Pancreas (tissue), 10 donors: ENCODE measurements at places on chromosomes 6 and 20. TPM values are rescaled to one million over a fixed set of nuclear protein-coding genes. Genes with fewer than 3 reads are reported as not detected.

SNAI1 gene
- 0.35 TPM for total RNA-seq

OR2J2 gene
- total RNA-seq: not detected

- no peak for DNase-seq
Observed at GRCh38 chr20:53901064-53901463, 169.3 kb downstream of the BCAS1 start.

DNA sequence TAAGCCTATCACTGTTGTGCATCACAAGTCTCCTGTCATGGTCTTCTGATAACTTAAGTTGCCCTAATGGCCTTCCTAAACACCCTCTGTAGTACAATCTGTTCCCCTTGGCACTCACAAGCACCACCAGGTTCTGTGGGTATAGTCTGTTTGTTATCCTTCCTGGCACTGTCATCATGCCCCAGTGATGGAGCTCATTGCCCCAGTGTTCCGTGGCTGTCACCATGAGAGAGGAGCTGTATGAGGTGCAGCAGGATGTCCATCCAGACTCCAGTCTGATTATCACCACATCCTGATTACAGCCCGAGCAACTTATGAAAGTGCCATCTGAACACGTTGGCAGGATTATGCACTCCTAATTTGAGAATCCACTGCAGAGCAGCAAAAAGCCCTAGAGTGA lies 380.1 kb downstream of the FRK start:
- DNase-seq: no peak

DNA sequence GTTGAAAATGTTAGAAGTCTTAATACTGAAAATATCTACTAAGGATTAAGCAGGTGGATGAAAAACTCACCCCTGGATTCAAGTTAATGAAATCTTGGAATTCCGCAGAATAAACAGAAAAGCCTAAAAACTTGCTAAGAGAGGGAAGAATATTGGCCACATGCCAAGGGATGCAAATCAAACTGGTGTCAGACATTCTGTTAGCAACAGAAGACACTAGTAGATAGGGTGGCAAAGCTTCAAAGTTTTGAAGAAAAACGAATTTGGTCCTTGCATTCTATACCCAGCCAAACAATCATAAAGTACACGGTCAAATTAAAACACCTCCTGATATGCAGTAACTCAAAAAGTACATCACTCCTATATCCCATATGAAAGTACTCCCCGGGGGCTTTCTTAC lies 77.1 kb upstream of the ADTRP start:
- no peak for DNase-seq

DNA sequence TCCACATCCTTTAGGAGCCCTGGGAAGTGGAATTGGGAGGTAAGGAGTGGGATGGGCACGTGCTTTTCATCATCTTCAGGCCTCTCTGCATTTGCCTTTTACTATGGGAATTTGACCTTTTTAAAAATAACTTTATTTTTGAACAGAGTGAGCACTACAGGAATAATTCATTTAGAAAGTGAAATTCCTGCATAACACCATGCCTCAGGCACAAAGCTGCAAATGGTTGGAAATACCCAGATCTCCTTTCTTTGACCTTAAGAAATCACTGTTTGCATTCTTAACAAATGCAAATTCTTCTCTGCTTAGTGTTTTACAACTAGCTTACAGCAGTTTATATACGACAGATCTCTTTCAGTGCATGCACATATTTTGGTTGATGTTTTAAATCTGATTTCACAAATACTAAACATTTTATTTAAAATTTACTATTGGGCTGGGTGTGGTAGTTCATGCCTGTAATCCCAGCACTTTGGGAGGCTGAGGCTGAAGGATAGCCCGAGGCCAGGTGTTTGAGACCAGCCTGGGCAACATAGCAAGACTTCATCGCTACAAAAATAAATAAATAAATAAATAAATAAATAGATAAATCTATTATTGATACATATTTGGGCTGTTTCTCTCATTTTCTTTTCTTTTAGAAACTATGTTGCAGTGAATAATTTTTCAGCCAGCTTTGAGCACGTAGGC lies 24.5 kb downstream of the CST8 start:
- no peak for DNase-seq

DNA sequence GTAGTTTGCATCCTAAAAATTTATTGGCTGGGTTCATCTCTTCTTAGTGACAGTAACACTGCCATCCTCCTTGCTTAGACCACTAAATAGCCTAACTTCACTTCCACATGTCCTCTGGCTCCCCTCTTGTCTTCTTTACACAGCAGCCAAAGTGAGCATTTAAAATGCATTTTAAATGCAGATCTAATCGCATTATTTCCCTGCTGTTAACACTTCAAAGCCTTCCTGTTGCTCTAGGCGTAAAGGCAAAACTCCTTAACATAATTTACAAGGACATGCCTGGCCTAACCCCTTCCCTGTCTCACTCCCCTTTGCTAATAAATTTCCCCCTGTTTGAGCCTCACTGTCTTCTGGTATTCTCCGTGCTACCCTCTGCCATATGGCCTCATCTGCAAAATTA lies 26.5 kb downstream of the NKAIN2 start:
- DNase-seq: no peak

- DNase-seq: no peak
Observed at GRCh38 chr20:61513124-61514017, 261.3 kb downstream of the CDH4 start.

- no peak for DNase-seq
Observed at GRCh38 chr20:15625981-15626380, 947.3 kb downstream of the KIF16B start.

GRCh38 chr6:40903456-40903855 lies 135.6 kb downstream of the UNC5CL start:
- DNase-seq: no peak

- DNase-seq: no peak
Observed at GRCh38 chr20:51880188-51880587, 77.9 kb upstream of the SALL4 start.

DNA sequence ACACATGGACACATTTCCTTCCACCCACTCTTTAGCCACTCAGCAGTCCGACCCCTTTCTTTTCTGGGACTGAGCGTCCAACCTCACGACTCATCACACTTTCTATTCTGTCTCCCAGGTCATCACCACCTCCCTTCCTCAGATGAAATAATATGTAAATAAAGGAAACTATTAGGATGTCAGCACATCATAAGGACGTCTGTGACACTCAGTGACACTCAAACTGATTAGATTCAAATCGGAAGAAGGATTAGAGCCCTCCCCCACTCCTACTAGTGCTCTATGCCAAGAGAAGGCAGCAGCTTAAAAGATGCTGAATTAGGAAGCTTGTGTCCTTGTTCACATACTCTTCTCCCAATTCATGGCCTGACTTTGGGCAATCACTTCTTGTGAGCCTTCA lies 113.6 kb downstream of the TNFRSF21 start:
- no peak for DNase-seq
